CD8-positive, alpha-beta memory T cell (primary cell): ENCODE measurements at places on chromosomes 11 and 22. TPM values are rescaled to one million over a fixed set of nuclear protein-coding genes. Genes with fewer than 3 reads are reported as not detected.

DNA sequence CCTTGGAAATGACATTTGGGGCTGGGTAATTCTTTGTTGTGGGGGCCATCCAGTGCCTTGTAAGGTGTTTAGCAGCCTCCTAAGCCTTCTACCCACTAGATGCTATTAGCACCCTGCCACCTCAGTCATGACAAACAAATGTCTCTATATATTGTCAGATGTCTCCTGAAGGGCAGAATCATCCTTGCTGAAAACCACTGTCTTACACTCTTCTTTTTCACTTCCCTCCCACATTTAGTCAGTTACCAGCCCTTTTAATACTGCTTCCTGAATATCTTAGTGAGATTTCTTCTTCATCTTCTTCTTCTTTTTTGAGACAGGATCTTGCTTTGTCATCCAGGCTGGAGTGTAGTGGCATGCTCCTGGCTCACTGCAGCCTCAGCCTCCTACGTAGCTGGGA lies 33.1 kb downstream of the TNRC6B start:
- no peak overlapping the region for H3K27ac ChIP-seq
- DNase-seq, result no peak
- no peaks in the 10 kb centered on the region for H3K36me3 ChIP-seq
- H3K4me3 ChIP-seq, result no peak overlapping the region
- H3K4me1 ChIP-seq, result peaks cover 60% of the 10 kb centered on the region

DNA sequence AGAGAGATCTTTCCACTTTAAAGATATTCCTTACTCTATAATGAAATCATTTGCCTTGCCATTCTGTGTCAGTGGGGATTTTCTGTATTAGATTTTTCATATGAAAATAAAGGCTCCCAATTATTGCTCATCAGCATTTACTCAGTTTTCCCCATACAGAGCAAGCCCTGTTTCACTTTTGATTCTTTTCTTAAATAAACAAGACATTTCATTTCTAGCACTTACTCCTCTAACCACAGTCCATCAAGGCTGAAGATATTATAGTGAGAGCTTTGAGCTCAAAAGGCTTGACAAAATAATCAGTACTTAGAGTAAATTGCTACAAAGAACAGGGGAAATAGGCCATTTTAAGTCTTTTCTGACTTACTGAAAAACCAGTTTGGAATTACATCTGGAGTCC lies 385.1 kb downstream of the LRRC4C start:
- no peak overlapping the region for H3K27ac ChIP-seq
- H3K36me3 ChIP-seq, result no peaks in the 10 kb centered on the region
- H3K4me1 ChIP-seq, result no peaks in the 10 kb centered on the region

- H3K27ac ChIP-seq, result no peak overlapping the region
- peaks cover 60% of the 10 kb centered on the region for H3K36me3 ChIP-seq
- H3K27me3 ChIP-seq, result no peaks in the 10 kb centered on the region
- H3K4me3 ChIP-seq, result no peak overlapping the region
- no peak for DNase-seq
- H3K4me1 ChIP-seq, result no peaks in the 10 kb centered on the region
Measured at GRCh38 chr22:23820748-23821211, 18.0 kb downstream of the DERL3 start.

- H3K27ac ChIP-seq, result no peak overlapping the region
- no peaks in the 10 kb centered on the region for H3K27me3 ChIP-seq
- no peaks in the 10 kb centered on the region for H3K36me3 ChIP-seq
- no peak for DNase-seq
- H3K4me1 ChIP-seq, result no peaks in the 10 kb centered on the region
Measured at GRCh38 chr11:74650498-74650897, 58.1 kb downstream of the POLD3 start.

The LSP1 gene
- total RNA-seq, result 226 TPM
